ENCODE measurements at places on chromosomes 7 and 10. TPM values are rescaled to one million over a fixed set of nuclear protein-coding genes. Genes with fewer than 3 reads are reported as not detected.
A peak's percentile ranks its signal among the peaks of the same experiment; 100 is the strongest.

CFAP70 gene
- total RNA-seq: 1.4 TPM

SPDYE1 gene
- not detected for total RNA-seq

VAX1 gene
- not detected for total RNA-seq

AGAP6 gene
- 27.1 TPM for total RNA-seq

GHRHR gene
- not detected for total RNA-seq

NANOS1 gene
- total RNA-seq: 2.6 TPM

IL15RA gene
- 11.0 TPM for total RNA-seq

PKD1L1 gene
- 0.27 TPM for total RNA-seq

DNA sequence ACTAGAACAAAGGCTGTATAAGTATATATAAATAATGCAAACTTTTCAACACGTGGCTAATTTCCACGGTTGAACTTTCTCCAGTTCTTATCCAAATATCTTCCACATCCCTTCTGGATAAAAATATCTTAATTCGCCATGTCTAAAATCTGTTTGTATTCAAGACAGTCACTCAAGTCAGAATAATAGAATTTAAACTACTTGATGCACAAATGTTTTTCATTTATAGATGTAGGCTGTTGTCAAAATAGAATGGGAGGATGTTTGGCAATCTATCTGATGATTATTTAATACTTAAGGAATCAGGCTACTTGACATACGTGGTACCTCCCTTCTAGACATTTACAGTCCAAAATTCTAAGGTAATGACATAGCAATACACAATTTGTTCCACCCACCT, 204.3 kb downstream of the TWIST1 start:
- no peak for DNase-seq

DNA sequence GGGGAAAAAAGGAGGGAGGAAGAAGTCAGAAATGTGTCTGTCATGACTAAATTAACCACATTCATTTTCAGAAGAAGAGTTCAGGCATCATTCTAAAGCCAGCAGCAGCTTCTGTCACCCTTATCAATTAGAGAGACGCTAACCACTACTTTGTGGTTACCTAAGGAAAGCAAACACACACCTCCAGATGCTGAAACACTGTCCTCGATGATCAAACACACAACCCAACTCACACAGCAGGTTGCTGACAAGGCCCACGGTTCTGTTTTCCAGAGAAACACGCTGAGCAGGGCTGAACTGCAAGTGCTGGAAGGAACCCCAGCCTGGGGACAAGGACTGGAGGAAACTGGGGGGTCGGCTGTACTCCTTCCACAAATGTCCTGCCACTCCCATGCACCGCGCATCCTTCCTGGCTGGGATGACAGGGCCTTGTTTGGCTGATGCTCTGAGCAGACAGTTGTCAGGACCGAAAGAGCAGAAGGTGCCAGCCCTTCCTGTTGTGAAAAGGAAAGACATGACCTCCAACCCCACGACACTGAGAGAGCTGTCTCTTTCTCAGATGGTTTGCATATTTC, 36.6 kb downstream of the PRKCQ start:
- DNase-seq: no peak

GRCh38 chr7:116766881-116767280, 94.9 kb downstream of the MET start:
- no peak for DNase-seq

- peak; percentile 50 for DNase-seq
Observed at GRCh38 chr10:114408112-114408967, 4.0 kb upstream of the AFAP1L2 start.

GRCh38 chr7:24123076-24123475, 160.9 kb upstream of the NPY start:
- DNase-seq: no peak

DNA sequence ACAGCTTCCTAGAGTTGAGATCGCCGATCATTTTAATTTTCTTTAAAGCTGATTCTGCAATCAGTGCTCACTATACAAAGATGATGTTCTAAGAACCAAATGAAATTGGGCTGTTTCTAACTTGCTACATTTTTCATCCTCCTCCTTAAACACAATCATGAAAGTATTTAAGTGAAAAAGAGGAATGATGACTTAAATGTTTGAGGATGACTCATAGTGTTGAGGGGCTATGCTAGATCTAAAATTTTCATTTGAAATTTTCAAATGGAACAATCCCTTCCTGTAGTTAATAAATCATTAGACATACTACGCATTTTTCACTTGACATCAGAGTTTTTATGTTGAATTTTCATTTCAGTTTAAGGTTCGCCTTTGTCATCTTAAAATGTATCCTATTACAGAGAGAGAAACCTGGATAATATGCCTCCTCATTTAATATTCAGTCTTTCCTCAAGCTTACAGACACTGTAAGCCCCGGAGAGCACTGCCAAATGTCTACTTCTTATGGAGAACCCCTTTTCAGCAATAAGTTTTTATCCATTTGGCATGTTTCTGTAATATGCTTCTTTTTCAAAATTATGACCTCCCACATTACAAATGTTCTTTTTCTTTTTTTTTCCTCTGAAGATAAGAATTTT, 499.6 kb downstream of the MAGI2 start:
- DNase-seq: no peak

GRCh38 chr7:2663121-2663886, 24.7 kb upstream of the AMZ1 start:
- DNase-seq: peak; percentile 73

- DNase-seq: no peak
Observed at GRCh38 chr10:100735087-100735336, 10.4 kb upstream of the PAX2 start.

DNA sequence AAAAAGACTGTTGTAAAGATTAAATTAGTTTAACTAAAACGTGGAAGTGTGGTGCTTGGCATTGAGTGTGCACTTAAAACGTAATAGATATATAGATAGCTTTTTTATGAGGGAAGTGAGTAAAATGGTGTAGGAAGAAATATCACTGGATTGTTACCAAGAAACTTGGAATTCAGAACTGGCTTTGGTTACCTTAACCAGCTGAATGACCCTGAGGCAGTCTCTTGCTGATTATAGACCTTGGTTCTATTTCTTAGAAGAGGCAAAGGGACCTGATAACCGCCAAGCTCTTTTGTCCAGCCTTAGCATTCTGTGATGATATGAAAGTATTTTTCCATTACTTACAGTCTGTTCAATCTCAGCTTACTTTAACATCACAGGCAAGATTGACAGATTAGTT, 3.8 kb downstream of the REEP3 start:
- no peak for DNase-seq

GRCh38 chr10:72687035-72687434, 4.9 kb upstream of the MCU start:
- DNase-seq: no peak

DNA sequence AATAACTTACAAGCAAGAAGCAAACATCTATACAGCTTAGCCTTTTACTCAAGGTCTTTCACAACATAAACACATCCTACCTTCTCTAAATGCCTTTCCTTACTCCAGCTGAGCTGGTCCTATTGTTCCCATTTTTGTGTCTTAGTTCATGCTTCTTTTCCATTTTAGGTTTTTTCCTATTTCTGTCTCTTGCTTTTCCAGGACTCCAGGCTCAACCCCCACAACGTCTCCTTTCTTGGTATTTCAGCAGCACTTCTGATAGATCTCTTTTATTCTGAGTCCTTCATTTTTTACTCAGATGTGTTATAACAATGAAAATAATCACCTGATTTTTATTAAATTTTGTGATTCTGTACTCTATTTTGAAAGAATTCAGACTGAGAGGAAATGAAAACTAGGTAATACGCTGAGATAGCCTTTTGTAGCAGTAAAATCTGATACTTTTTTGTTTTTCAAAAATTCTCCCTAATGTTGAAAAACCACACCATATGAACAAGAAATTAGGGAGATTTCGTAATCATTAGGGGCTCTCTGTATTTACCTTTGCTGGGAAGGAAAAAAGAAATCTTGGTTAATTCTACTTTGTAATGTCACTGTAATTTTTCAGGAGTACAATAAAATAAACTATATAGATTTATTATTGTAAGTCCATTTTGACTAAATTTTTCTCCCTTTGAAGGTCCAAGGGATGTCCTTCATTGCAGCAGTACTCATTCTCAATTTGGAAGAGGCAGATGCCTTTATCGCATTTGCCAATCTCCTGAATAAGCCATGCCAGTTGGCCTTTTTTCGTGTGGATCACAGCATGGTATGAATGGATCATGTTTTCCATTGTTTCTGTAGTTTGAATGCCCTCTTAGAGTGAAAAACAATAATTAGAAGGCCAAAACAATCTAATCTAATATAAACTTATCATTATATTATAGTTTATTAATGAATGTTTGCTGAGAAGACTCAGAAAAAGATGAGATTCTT, 24.0 kb upstream of the HELLS start:
- DNase-seq: no peak

DNA sequence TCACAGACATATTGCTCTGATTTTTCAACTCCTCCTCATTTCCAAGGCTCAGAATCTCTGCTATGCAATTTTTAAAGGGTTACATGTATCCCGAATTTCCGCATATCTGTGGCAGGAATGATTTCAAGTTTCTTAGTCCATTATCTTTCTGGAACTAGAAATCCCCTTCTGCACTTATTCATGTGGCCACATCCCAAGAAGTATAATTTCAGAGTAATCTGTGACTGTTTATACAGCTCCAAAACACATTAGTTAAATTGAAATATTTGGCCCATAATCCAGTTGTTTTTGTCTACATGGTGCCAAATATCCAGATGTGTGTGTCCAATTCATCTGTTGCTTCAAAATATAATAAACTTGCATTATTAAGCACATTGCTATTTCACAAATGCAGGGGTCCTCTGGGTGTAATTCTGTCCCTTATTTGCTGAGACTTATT, 271.2 kb downstream of the ARHGAP12 start:
- no peak for DNase-seq

GRCh38 chr10:51242393-51242792, 168.1 kb downstream of the PRKG1 start:
- no peak for DNase-seq

- peak; percentile 83 for DNase-seq
Observed at GRCh38 chr7:134593530-134594392, 44.9 kb downstream of the AKR1B15 start.

- peak; percentile 14 for DNase-seq
Observed at GRCh38 chr10:49282306-49282705, 16.7 kb upstream of the C10orf71 start.

GRCh38 chr10:62738916-62739315, 65.6 kb upstream of the ADO start:
- no peak for DNase-seq

DNA sequence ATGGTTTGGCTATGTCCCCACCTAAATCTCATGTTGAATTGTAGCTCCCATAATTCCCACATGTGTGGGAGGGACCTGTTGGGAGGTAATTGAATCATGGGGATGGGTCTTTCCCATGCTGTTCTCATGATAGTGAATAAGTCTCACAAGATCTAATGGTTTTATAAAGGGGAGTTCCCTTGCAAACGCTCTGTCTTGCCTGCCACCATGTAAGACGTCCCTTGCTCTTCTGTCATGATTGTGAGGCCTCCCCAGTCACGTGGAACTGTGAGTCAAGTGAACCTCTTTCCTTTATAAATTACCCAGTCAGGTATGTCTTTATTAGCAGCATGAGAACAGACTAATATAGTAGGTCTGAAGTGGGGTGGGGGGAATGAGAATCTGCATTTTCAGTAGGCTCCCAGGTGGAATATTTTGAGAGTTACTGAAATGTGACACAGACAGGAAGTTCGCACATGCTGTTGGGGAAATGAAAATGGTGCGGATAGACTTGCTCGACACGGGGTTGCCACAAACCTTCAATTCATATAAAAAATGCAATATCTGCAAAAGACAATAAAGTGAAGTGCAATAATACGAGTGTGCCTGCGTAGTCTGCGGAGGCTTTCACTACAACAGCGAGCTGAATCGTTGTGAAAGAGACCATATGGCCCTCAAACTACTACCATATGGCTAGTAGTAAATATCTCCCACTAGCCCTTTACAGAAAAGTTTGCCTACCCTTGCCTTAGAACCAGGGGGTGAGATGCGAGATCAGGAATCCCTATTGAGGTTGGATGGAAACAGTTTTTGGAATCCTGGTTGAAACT, 166.1 kb downstream of the GRK5 start:
- DNase-seq: no peak

DNA sequence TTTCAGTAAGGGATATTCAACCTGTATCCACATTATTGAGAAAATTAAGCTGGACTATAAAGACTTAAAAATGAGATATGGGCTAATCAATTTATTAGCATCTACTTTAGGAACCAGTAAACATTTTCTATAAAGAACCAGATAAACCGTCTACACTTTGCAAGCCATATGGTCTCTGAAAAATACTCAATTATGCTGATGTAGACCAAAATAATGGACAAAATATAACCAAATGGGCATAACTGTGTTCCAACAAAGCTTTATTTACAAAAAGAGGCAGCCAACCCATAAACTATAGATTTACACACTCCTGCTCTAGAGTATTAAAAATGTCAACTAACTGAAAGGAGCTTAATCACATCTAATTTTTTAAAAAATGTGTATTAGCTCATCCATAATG, 42.3 kb downstream of the TNPO3 start:
- no peak for DNase-seq

DNA sequence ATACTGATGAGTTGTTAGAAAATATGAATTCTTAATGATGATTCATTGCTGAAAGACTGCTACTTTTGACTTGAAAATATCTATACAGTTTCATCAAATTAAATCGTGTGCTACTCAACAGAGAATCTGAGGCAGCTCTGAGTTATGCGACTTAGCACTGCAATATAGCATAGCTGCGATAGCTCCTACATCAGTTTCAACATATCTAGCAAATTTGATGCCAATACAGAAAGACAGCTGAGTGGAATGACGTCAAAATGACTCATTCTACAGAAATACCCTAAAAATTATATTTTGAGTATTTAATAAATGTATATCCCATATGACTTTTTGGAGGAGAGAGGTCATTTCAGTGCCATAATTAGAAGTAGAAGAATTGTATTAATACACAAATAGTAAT, 1.1 kb upstream of the TARP start:
- no peak for DNase-seq

- no peak for DNase-seq
Observed at GRCh38 chr10:61958805-61959204, 57.3 kb downstream of the ARID5B start.

DNA sequence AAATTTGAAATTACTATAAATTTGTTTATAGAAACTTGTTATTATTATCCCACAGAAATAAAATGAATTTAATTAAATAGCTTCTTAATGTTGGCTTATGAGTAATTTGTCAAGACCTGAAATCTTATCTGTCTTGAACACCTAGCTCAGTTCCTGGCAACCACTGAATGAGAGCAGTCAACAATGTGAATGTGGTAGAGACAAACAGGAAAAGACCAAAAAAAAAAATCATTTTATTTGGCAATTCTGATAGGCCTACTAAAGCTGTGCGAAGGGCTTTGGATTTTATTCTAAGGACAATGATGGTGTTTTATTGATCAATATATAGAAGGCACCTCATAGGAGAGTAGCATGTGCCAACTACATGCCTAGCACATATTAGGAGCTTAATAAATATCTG, 127.8 kb upstream of the RSU1 start:
- DNase-seq: no peak

DNA sequence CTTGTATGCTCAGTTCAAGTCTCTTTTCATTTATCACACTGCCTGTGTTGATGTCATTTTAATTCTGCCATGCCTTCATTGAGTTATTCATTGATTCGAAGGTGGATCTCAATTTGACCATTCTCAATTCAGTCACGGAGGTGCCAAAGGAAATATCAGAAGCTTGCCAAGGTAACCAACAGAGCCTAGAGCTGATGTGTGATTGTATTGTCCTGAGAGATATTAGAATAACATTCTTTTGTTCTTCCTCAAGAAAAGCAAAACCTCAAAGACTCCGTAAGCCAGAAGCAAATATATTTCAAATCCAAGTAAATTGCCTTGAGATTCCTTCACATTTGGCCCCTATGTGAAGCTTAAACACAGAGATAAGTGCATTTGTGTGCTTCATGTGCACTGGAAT, 345.3 kb downstream of the CXCL12 start:
- DNase-seq: no peak

GRCh38 chr10:117483056-117483590, 59.4 kb upstream of the EMX2 start:
- no peak for DNase-seq

Data from sigmoid colon (tissue), 7 donors.